HCT116 (cell line): ENCODE measurements at places on chromosomes 12 and 14.

- H3K27me3 ChIP-seq: no peaks in the 10 kb centered on the region
- H3K36me3 ChIP-seq: no peaks in the 10 kb centered on the region
- DNase-seq: no peak
- no peak overlapping the region for H3K27ac ChIP-seq
Observed at GRCh38 chr14:62739647-62740046, 305.6 kb downstream of the KCNH5 start.

DNA sequence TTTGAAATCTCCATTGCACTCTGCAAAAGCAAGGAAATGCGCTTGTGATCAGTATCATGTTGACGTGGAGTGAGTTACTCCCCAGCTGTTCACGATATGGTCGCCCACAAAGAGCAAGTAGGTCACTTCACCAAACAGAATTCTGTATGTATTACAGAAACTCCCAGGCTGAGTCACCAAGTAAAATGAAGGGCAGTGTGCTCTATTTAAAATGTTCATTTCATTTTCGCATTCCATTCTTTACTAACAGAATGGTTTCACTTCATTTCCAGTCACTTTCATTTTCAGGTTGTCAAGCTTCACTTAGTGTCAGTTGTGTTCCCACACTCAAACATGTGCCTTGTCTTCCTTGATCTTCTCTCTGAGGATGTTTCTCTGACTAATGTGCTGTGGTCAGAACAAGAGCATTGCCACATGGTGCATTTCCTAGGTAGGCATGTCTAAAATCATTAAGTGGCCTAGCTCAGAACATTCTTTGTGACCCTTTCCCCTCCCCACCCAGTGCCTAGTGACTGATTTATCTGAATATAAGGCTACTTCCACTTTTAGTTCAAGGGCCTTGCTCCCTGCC, 391.2 kb downstream of the RAD51B start:
- no peak for DNase-seq
- no peaks in the 10 kb centered on the region for H3K27me3 ChIP-seq
- no peak overlapping the region for H3K4me3 ChIP-seq
- H3K36me3 ChIP-seq: no peaks in the 10 kb centered on the region
- peak overlapping the region; percentile 65 for H3K27ac ChIP-seq

DNA sequence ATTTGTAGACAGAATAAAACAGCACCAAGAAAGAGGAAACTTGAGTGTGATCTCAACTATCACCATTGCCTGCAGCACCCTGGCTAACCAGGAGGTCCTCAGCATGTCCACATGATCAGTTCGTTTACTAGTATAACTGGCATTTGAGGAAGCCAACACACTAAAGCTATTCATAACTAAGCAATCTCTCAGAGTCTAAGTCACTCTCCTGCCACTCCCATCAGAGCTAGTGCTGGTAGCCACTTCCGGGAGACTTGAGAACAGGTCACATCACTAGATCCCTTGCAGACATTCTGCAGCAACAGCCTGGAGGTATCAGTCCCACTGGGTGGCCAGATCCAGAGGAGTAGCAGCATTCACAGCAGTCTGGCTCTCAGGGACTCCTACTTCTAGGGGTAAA, 352.9 kb upstream of the OR4E1 start:
- DNase-seq: no peak
- no peaks in the 10 kb centered on the region for H3K36me3 ChIP-seq
- H3K27ac ChIP-seq: no peak overlapping the region
- H3K4me1 ChIP-seq: no peaks in the 10 kb centered on the region
- H3K4me3 ChIP-seq: no peak overlapping the region

- no peaks in the 10 kb centered on the region for H3K36me3 ChIP-seq
- H3K4me3 ChIP-seq: no peak overlapping the region
- H3K27ac ChIP-seq: no peak overlapping the region
- H3K27me3 ChIP-seq: no peaks in the 10 kb centered on the region
- DNase-seq: no peak
- no peaks in the 10 kb centered on the region for H3K4me1 ChIP-seq
Observed at GRCh38 chr14:85071447-85071846, 458.5 kb upstream of the FLRT2 start.

DNA sequence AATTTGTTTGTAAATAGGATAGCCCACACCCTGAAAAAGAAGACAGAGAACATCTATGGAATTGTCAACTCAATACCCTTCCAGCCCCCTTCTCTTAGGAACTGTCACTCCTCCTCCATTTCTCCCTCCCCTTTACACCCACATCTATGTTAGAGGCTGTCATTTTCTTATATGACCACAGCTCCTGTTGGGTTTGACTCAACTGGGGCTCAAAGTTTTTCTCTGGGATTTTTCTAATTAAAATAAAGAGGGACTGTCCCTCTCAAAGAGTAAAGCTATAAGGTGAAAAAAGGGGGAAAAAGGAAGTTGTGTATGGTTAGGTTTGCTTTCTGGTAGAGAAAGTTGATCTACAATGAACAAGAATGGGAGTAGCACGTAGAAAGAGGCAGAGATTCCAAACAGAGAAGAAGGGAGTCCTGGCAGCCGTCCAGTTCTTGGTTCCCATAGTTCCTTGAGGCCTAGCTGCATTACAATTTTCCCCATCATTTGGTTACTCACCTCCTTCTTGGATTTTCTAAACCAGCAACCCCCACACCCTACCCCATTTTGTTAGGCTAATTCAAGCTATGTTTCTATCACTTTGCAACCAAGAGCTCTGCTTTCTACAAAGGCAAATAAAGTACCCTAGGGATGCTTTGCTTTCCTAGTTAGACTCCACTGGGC, 44.3 kb upstream of the STK38L start:
- no peaks in the 10 kb centered on the region for H3K36me3 ChIP-seq
- no peak overlapping the region for H3K4me3 ChIP-seq
- H3K4me1 ChIP-seq: no peaks in the 10 kb centered on the region
- H3K27ac ChIP-seq: no peak overlapping the region
- DNase-seq: no peak
- no peaks in the 10 kb centered on the region for H3K27me3 ChIP-seq

GRCh38 chr14:95153866-95154265, 3.5 kb downstream of the DICER1 start:
- no peak overlapping the region for H3K27ac ChIP-seq
- H3K4me1 ChIP-seq: peaks cover 10% of the 10 kb centered on the region; the same call in 1 of the 2 replicates
- no peak overlapping the region for H3K4me3 ChIP-seq
- no peak for DNase-seq

GRCh38 chr14:92650581-92651105, 97.8 kb downstream of the LGMN start:
- no peaks in the 10 kb centered on the region for H3K36me3 ChIP-seq
- H3K27ac ChIP-seq: no peak overlapping the region
- H3K4me3 ChIP-seq: no peak overlapping the region

- DNase-seq: no peak
- H3K4me3 ChIP-seq: no peak overlapping the region
- H3K27me3 ChIP-seq: no peaks in the 10 kb centered on the region
- H3K36me3 ChIP-seq: no peaks in the 10 kb centered on the region
- no peak overlapping the region for H3K27ac ChIP-seq
Observed at GRCh38 chr12:113198296-113198695, 12.8 kb downstream of the RITA1 start.

DNA sequence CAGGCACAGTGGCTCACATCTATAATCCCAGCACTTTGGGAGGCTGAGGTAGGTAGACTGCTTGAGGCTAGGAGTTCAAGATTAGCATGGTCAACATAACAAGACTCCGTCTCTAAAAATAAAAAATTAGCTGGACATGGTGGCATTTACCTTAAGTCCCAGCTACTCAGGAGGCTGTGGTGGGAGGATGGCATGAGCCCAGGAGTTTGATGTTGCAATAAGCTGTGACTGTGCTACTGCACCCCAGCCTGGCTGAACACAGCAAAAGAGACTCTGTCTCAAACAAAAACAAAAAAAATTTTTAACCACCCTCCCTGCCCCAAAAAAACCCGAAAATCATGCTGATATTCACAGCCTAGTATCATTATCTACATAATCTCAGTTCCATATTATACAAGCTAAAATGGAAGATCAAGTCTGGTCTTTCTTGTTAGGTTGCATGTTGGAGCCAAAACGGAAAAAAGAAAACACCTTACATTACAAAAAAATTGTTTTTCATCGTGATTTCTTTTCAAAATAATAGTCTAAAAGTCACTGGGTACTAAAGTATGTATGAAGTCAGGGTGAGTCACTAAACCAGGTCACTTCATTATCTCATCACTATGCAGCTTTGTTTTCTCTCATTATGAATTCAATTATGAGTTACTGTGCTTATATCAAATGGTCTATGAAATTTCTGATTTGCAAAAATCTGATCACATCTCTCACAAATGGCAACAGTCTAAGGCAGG, 13.8 kb downstream of the GXYLT1 start:
- H3K4me3 ChIP-seq: no peak overlapping the region
- no peaks in the 10 kb centered on the region for H3K36me3 ChIP-seq
- no peaks in the 10 kb centered on the region for H3K4me1 ChIP-seq
- no peaks in the 10 kb centered on the region for H3K27me3 ChIP-seq

DNA sequence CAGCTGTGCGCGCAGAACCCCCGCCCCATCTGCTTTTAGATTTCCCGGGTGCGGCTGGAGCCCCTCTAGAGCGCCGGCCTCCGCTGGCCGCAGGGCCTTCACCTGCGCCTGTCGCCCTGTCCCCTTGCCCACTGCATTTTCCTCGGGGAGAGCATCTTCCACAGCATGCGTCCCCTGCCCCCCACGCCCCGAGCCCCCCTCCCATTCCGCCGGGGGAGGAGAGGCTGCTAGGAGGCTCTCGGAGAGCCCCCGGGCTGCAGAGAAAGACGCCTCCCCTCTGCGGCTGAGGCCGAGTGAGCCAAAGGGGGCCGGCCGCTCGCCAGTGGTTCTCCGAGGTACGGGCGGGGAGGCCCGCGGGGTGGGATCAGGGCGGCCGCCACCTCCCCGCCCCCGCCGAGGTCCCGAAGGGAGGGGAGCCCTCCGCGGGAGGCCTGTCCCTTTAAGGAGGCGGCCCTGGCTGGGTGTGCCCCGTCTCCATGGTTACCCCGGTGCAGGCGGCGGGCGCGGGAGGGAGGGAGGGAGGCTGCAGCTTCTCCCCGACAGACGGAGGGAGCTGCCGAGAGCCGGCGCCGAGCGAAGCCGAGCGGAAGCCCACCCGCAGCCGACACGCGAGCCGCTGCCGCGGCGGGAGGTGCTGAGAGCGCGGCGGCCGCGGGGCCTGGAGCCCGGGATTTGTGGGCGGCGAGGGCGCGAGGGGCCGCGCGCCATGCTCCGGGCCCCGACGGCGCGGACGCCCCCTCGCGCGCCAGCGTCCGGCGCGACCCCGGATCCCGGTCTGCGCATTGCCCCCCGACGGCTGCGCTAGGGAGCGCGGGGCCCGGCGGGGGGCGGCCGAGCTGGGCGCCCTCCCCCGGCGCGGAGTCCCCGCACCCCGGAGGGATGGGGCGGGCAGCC, at the start of gene KCNH3:
TSS of gene KCNH3 (plus strand) at position 521 of the 894 bp plus-strand sequence. CDS start 387 bp downstream, outside the sequence.
- peak within 1 kb of the TSS; percentile 83 for H3K27ac ChIP-seq
- peak; percentile 37 for DNase-seq
- peaks cover 7% of the 10 kb centered on the region; the same call in 1 of the 2 replicates for H3K36me3 ChIP-seq
- no peaks in the 10 kb centered on the region for H3K27me3 ChIP-seq
- peak within 1 kb of the TSS; percentile 87 for H3K4me3 ChIP-seq
- H3K4me1 ChIP-seq: peaks cover 40% of the 10 kb centered on the region
